Thoracic aorta endothelial cell (primary cell): ENCODE measurements at places on chromosomes 2 and 18. TPM values are rescaled to one million over a fixed set of nuclear protein-coding genes. Genes with fewer than 3 reads are reported as not detected.

The GCFC2 gene
- 36.7 and 43.2 TPM in 2 replicates for total RNA-seq

The C2orf78 gene
- not detected in 2 replicates for total RNA-seq

The MC4R gene
- total RNA-seq: not detected in 2 replicates

The MTA3 gene
- total RNA-seq: 39.9 and 44.9 TPM in 2 replicates

The SATB2 gene
- total RNA-seq: 1.3 and 2.7 TPM in 2 replicates

The PPP1R1C gene
- total RNA-seq: 0.43 and 0.53 TPM in 2 replicates

The GCG gene
- not detected in 2 replicates for total RNA-seq

The MEP1B gene
- 0.13 TPM in 1 of 2 replicates, not detected in the other for total RNA-seq

The ZAP70 gene
- under 0.01 TPM in 1 of 2 replicates, not detected in the other for total RNA-seq

The ADD2 gene
- total RNA-seq: 7.3 and 8.4 TPM in 2 replicates

The RTP5 gene
- not detected in 2 replicates for total RNA-seq

The TM4SF20 gene
- total RNA-seq: not detected in 2 replicates

The FRZB gene
- not detected in 2 replicates for total RNA-seq

The PTPRN gene
- not detected in 2 replicates for total RNA-seq

The RSAD2 gene
- total RNA-seq: 0.13 and 0.43 TPM in 2 replicates

The GPR39 gene
- 0.13 TPM in 1 of 2 replicates, not detected in the other for total RNA-seq

The ZBTB7C gene
- under 0.01 TPM in 1 of 2 replicates, not detected in the other for total RNA-seq

The FAM237A gene
- total RNA-seq: not detected in 2 replicates

The REG1B gene
- not detected in 2 replicates for total RNA-seq

The LMAN2L gene
- 14.4 and 16.6 TPM in 2 replicates for total RNA-seq

The RAB6D gene
- total RNA-seq: 0.07 TPM in 1 of 2 replicates, not detected in the other
